Stimulated activated CD8-positive, alpha-beta memory T cell treated with anti-CD3 and anti-CD28 coated beads, Interleukin-4, amount 100 ng/mL, for 1 hour (primary cell): ENCODE measurements at places on chromosomes 16 and 17.

- DNase-seq, result no peak
Observed at GRCh38 chr17:77727037-77727615, 231.4 kb upstream of the TNRC6C start.

GRCh38 chr17:33389504-33390135 is 96.5 kb upstream of the ASIC2 start:
- DNase-seq, result no peak

DNA sequence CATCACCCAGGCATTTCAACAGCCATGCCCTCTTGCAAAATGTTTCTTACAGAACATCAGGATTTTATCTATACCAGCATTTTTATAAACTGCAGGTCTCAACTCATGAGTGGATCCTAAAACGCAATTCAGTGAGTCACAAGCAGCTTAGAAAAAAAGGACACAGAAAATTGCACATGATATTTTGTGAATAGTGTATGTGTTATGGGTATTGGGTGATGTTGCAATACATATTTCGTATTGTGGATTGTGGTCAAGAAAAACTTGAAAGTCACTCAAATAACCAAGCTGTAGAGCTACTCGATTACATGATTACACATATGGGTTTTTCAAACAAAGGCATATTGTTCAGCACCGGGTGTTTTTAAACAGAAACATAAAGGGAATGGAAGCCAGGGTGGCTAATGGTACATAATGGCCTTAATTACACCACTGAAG is 1.4 kb downstream of the WIPI1 start:
- DNase-seq, result no peak

- DNase-seq, result no peak
Observed at GRCh38 chr17:44214896-44215295, 4.6 kb downstream of the UBTF start.

- DNase-seq, result no peak
Observed at GRCh38 chr16:16075488-16076422, 126.3 kb downstream of the ABCC1 start.

DNA sequence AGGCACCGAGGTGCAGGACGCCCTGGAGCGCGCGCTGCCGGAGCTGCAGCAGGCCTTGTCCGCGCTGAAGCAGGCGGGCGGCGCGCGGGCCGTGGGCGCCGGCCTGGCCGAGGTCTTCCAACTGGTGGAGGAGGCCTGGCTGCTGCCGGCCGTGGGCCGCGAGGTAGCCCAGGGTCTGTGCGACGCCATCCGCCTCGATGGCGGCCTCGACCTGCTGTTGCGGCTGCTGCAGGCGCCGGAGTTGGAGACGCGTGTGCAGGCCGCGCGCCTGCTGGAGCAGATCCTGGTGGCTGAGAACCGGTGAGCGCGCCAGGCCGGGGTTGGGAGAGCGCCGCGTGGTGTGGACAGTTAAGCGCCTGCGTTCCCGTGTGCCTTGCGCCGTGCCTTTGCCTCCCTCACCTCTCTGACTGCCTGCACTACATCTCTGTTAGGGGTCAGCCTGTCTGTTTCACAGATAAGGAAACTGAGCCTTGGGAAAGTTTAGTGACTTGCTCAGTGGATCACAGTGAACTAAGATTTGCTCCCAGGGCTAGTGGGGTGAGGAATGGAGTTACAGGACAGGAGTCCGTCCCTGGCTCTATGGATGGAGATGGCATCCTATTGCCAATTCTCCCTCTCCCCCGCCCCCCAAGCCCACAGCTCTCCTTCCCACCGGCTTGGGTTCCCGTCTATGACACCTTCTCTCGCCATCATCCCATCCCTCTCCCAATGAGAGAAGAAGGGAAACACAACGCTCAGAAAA is 880 bp downstream of the SARM1 start:
- DNase-seq, result no peak

DNA sequence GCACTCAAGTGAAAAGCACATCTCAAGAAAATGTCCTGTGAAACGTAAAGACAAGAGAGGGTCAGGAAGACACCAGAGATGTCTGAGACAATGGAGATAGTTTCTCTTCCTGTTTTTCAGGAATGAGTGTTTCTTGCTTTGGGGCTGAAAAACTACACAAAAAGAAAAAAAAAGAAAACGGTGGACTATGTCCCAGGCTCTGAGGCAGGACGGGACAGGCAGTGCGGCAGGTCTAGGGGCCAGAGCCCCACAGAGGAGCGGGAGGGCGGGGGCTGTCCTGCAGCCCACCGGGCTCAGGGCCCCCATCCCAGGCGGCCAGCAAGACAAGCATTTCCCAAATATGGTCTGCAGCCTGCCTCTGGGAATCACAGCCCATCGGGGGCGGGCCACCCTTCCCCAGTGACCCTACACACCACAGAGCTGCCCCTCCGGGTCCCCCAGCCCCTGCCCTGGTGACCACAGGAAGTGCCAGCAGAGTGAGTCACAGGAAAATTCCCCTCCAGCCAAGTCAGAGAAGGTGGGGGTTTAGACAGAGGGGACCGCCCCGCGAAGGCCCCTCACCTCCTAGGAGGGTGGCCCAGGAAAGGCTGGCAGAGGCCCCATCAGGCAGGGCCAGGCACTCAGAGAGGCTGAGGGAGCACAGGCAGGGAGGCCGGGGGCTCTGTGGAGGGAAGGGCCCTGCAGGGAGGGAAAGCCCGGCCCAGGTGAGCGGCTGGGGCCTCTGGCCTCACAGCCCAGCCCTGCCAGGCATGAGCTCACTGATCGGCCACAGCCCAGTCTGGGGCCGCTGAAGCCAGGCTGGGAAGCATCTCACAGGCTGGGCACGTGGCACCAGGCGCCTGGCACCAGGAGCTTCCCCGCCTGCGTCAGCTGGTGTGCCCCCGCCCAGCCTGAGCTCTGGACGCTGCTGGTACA is 6.3 kb downstream of the BCAR1 start:
- DNase-seq, result no peak

GRCh38 chr16:31215287-31216162 is 1.4 kb downstream of the PYDC1 start:
- DNase-seq, result no peak

DNA sequence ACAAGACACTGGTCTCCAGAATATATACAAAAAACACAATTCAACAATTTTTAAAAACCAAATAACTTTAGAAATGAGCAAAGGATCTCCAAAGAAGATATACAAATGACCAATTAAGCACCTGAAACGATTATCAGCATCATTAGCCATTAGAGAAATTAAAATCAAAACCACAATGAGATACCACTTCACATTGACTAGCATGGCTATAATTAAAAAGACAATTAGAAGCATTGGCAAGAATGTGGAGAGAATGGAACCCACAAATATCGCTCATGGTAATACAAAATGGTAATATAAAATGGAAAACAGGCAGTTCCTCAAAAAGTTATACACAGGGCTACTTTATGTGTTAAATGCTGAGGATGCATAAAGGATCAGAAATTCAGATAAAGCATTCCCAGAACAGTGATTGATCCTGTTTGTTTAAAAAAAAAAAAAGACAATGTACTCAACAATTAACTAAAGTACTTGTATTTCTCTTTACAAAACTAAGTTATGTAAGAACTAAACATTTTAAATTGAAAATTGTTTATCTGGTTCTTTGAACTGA is 52.5 kb downstream of the KANSL1 start:
- DNase-seq, result no peak

GRCh38 chr16:46673320-46674013 is 15.5 kb downstream of the VPS35 start:
- DNase-seq, result no peak

GRCh38 chr17:73594025-73594424 is 50.2 kb downstream of the SDK2 start:
- no peak for DNase-seq

DNA sequence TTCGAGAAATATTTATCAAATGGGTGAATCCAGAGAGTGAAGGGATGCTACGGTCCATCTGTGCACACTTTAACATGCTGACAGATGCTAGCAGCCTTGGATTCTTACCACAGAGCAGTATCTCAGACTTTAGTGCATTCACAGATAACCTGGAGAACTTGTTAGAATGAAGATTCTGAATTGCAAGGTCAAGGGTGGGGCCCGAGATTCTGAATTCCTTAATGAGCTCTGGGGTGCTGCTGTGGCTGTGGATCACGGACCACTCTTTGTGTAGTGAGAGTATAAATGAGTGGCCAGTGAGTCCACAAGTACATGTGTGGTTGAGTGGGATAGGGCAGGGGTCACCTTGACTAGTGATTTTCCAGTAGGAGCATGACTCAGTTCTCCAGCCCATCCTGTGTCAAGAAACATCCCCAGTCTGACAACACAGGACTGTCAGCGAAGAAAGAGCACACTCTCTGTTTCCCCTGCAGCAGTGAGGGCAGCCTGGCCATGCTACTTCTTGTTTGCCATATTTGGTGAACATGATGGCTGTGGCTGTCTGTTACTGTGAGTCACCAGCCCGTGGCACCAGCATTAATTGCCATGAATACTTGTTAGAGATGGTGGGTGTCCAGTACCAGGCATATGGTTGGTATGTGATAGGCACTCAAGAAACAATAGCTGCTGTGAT is 13.0 kb upstream of the SALL1 start:
- no peak for DNase-seq

GRCh38 chr17:66625311-66625767 is 209.6 kb upstream of the CACNG5 start:
- no peak for DNase-seq

- DNase-seq, result no peak
Observed at GRCh38 chr17:45263477-45263860, 1.6 kb upstream of the SPATA32 start.

DNA sequence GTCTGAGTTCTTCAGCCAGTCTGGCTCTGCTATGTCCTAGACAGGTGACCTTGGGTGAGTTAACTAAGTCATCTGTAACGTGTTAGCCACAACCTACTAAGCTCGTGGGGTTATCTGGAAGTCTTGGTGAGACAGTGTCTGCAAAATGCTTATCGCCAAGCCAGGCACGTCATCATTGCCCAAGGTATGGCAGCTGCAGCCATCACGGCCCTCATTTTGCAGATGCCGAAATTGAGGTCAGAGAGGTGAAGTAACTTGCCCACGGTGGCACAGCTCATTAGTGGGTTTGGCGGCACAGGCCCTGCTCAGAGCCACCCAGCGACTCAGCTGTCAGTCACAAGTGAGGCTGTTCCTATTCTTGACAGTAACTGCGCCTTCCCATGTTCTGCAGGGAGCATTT is 79.8 kb downstream of the CMIP start:
- DNase-seq, result peak; percentile 36

DNA sequence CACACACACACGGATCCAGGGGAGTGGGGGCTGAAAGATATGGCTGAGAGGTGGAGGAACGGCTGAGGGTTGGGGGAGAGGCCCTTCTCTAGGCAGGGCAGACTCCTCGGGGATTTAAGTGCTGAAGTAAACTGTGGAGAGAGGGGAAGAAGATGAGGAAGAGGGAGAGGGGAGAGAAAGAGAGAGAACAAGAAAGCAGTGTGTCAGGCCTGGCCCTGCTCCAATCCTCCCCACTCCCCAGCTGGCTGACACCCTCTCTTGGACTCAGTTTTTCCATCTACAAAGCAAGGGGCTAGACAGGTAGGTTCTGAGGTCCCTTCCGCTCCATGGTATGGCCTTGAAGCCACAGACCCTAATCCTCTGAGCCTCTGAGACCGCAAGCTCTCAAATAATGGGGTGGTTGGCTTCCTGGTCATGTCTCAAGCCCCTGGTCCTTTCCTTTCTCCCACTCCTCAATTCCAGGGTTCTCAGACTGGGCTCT is 2.0 kb downstream of the VAMP2 start:
- DNase-seq, result no peak

DNA sequence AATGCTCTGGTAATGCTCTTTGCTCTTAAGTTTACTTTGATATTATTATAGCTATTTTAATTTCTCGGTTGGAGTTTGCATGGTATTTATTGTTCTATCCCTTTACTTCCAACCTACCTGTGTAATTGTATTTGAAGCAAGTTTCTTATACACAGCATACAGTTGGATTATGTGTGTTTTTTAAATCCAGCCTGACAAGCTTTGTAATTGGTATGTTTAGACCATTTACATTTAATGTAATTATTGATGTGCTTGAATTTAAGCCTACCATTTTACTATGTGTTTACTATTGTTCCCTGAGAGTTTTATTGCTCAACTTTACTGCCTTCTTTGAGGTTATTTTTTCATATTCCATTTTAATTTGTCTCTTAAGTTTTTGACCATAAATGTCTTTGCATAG is 35.7 kb downstream of the ACSF3 start:
- no peak for DNase-seq

DNA sequence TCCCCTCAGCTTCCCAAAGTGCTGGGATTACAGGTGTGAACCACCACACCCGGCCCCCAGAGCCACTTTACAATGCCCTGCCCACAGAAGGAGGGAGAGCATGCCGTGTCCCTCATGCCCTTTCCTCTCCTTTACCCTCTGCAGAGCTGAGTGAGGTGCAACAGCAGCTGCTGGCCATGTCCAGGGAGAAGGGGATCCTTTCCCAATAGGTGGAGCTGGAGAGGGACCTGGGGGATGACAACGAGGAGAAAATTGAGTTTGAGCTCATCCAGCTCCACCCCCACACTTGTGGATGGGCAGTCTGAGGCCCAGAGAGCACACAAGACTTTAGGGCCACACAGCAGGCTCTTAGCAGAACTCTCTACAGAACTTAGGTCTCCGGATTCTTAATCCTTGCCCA is 7.9 kb upstream of the GSDMA start:
- DNase-seq, result no peak

GRCh38 chr17:16969931-16970906 is 1.7 kb downstream of the TNFRSF13B start:
- DNase-seq, result no peak

DNA sequence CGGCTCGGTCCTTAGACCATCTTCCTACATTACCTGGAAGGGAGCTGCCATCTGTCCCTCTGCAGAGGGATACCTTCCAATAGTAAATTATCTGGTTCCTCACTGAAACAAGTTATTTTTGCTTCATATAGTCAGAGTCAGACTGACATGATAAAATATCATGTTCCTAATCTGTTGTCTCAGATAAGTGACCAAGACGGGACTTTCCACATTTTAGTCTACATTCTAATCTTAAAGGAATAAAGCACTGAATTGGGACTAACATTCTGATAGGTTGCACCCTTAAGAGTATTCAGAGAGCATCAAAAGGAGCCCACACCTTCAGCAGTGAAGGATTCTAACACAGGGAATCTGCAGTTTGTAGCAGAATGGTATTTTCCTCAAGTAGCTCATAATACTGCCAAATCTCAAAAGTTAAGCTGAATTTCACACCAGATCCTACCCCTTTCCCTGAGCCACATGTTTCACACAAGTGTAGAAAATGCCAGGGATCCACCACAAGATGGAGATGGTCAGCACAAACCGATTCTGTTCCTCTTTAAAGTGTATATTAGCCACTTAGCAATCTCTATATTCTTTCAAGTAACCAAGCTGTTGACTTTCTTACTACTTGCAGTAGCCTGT is 13.4 kb downstream of the GINS2 start:
- no peak for DNase-seq
